ENCODE measurements at places on chromosomes 13 and 19.

GRCh38 chr19:58396691-58397532 is 1.5 kb downstream of the RNF225 start:
- no peak for DNase-seq

- DNase-seq = no peak
These were observed 30.0 kb upstream of the ZNRF4 start for GRCh38 chr19:5425260-5425659.

GRCh38 chr13:33123066-33123859 is 107.0 kb downstream of the KL start:
- no peak for DNase-seq

DNA sequence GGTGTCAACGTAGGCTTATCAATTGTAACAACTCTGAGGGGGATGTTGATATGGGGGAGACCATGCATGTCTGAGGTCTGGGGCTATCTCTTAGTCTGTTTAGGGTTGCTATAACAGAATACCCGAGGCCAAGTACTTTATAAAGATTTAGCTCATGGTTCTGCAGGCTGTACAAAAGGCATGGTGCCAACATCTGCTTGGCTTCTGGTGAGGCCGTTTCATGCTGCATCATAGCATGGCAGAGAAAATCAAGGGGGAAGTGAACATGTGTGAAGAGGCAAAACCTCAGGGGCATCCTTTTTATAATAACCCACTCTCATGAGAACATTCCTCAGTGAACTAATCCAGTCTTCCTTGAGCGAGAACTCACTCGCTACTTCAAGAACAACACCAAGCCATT is 353.8 kb downstream of the ENOX1 start:
- no peak for DNase-seq

- DNase-seq = no peak
These were observed 155.8 kb upstream of the UBL3 start for GRCh38 chr13:30006246-30006645.

DNA sequence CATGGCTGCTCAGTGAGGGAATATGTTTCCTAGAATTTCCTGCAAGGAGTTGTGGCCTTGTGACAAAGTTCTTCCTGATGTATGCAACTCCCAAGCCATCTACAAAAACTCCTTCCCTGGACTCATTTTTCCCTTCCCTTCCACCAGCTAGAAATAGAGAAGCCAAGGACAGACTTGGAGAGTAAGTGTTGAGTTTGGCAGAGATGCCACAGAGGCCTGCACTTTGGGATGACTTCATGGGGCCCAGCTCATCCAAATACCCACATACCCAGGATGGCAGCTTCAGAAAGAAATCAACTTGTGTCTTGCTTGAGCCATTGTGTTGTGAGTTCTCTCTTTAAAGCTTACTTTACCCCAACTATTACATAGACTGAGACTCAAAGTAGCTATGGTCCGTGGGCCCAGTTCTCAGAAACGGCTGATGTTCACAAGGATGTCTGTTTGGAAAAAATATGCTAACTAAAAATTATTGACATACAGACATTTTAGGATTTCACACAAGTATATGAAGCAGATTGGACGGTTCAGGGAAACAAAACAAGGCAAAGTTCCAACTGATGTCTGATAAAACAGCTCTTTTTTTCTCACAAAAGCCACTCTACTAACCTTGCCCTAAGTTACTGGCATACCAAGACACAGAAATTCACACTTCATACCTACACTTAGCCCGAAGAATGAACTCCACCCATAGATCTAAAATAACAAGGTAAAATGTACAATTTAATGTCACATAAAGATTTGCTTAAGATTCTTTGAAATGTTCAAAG is 107.9 kb downstream of the NALCN start:
- no peak for DNase-seq

DNA sequence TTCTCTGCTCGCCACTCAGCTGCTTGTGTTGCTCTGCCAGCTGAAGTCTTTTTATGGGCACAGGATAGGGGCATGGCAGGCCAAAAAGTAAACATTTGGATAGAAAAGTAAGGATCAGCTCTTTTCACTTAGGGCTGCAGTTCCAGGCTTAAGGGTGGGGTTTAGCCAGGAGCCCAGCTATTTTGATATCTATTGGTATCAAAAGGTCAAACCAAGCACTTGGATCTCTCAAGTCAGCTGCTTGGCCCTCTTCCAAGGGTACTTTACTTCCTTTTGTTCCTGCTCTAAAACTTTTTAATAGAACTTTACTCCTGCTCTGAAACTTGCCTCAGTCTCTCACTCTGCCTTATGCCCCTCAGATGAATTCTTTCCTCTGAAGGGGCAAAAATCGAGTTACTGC is 55.7 kb upstream of the ABCC4 start:
- DNase-seq = no peak

DNA sequence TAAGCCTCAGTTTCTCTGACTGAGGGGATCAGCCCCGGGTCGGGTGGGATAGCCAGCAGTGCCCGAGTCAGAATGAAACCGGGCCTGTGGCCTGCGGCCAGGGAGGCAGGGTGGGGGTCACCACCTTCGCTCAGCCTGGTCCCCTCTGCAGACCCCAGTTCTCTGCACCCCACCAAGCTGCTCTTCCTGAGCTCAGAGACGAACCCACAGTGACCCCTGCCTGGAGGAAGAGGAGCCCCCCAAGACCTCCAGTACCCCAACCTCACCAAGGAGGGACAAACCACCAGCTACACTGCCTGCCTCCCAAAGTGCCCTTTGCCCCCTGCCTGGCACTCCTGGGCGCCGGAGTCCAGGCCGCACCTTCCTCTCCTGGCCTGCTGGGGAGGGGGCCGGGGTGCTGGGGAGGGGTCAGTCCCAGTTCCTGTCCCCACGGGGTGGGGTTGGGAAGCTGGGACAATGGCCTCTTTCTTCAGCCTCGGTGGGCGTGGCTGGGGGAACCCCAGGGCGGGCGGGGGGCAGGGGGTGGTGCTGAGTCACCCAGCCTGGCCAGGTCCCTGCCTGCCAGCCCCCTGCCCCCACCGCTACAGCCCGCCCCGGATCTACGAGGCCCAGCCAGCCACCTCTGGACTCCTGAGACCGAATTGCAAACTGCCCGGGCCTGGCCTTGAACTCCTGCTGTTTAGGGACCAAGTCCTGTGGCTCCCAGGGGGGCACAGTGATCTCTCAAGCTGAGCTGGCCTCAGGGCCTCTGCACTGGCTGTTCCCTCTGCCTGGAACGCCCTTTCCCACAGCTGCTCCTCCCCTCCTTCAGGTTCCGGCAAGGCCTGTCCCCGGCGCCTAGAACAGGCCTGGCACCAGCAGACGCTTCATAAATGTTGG is 14.3 kb downstream of the ZBTB7A start:
- no peak for DNase-seq

GRCh38 chr13:97215325-97215724 is 6.8 kb upstream of the MBNL2 start:
- no peak for DNase-seq

DNA sequence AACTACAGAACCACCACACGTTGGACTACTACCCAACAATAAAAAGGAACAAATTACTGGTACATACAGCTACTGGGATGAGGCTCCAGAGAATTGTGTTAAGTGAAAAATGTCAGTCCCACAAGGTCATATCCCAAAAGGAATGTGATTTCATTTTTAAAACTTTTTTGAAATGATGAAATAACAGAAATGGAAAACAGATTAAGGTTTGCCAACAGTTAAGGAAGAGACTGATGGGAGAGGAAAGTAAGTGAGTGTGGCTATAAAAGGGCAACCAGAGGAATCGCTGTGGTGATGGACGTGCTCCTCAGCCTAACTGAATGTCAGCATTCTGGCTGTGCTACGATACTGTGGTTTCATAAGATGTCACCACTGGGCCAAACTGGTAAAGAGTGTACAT is 512.8 kb downstream of the UQCRFS1 start:
- DNase-seq = no peak

GRCh38 chr13:58476206-58476918 is 844.8 kb downstream of the PCDH17 start:
- DNase-seq = no peak

GRCh38 chr19:31127134-31127967 is 221.9 kb downstream of the TSHZ3 start:
- peak; percentile 93 for DNase-seq

DNA sequence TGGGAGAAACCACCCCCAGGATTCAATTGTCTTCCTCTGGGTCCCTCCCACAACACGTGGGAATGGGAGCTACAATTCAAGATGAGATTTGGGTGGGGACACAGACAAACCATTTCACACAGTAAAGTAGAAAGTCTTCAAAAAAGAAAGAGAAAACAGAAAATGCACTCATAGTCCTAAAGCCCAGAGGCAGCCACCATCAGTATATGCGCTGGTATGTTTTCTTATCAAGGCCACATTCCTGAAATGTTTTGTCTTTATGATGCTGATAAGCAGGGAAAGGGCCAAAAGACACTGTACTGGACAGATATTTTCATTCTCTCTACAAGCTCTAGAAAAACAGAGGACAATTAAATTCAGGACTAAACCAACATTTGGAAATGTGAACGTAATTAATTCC is 375.8 kb upstream of the TSHZ3 start:
- DNase-seq = no peak

- no peak for DNase-seq
These were observed 12.1 kb downstream of the AKAP8 start for GRCh38 chr19:15367439-15367838.

DNA sequence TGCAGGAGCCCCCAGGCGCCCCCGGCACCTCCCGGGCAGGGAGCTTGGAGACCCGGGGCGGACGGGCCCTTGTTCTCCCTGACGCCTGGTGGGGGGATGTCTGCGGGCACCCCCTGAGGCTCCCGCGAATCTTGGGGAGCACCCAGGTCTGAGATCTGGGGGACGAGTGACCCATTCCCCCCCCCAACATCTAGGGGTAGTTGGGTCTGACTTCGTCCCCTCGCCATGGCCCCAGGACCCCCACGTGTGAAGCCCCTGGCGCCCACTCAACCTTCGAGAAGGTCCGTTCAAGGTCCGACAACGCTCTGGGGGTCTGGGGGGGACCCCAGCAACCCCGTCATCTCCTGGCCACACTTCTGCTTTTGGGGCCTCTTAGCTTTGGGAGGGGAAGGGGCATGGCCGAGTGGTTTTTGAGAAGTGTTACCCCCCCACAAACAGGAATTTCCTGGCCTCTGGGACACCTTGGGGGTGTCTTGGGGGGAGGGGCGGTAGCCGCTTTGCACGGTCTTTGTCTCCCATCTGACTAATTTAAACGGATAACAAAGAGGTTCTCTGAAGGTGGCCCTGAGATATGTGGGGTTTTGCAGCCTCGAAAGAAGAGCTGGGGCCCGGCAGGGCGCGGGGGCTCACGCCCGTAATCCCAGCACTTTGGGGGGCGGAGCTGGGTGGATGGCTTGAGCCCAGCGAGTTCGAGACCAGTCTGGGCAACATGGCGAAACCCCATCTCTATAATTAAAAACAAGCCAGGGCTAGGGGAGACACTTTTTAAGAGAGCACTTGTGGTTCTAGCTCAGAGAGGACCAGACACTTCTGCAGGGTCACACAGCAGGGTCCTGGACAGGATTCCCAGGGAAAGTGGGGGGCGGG is 608 bp downstream of the CNN2 start:
- DNase-seq = no peak

DNA sequence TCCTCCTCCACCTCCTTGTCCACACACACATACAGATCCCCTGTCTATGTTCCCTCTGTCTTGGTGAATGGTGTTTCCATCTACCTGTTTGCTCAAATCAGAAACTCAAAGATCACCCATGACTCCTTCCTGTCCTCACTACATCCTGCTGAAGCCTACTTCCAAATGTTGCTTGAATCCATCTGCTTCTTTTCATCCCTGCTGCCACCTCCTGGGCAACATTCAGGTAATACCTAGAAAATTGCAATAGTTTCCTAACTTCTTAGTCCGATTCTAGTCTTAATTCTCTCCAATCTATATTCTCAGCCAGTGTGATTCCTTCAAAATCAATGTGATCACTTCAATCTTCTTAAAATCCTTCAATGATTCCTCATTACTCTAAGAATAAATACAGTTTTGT is 155.5 kb upstream of the STARD13 start:
- peak; percentile 27 for DNase-seq
